Motor neuron (in vitro differentiated cells): ENCODE measurements at places on chromosomes 3 and 15.

DNA sequence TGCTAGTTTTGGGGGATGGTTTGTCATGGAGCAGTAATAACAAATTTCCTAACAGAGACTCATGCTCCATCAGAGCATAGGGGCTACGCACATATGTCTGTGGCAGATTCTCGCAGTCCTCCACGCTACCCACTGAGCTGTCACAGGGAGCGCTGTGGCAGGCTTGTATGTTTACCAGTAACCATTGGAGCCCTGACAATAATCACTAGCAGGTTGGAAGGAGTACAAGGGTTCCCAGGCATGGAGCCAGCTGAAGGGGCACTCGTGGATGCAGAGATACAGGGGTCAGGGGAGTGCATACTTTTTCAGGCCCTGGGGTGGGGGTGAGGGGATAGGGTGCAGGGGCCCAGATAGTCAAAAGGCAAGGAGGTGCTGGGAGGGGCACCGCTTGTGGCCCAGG, 7.9 kb upstream of the GP9 start:
- no peak for ATAC-seq

GRCh38 chr3:139044366-139045210, at the start of gene PRR23C:
TSS of gene PRR23C (minus strand) at chr3:139044892. CDS start at chr3:139044620, 272 bp downstream.
- ATAC-seq, result no peak

- no peak for ATAC-seq
These were observed 97.7 kb upstream of the CHRNA7 start for GRCh38 chr15:31932576-31932975.

- no peak for ATAC-seq
These were observed 146.6 kb downstream of the CHSY1 start for GRCh38 chr15:101105059-101105891.

- no peak for ATAC-seq
These were observed 9.0 kb upstream of the STRIT1 start for GRCh38 chr3:155302481-155302880.

- ATAC-seq, result peak; percentile 84
These were observed 23.3 kb upstream of the RAB11A start for GRCh38 chr15:65845826-65846519.

DNA sequence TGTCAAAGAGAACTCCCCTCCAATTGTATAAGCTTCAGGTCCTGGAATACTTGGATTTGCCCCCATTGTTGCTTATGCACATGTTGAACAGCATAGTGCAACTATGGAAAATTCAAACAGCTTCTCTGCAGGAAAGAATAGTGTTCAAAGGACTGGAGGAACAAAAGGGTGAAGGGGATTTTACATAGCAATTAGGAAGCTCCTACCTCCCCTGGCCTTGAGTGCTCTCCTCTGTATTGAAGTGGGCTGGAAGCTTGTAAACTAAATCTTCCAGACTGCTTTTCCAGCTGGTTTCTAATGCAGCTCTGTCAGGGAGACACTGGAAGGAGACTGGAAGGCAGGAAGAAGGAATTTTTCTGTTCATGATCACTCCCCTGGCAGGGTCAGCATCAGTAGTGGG, 7.2 kb upstream of the ELP6 start:
- ATAC-seq, result no peak
